ENCODE measurements at places on chromosomes 12 and 14.

- no peak for DNase-seq
These were observed 97.3 kb upstream of the FRMD6 start for GRCh38 chr14:51554339-51554920.

DNA sequence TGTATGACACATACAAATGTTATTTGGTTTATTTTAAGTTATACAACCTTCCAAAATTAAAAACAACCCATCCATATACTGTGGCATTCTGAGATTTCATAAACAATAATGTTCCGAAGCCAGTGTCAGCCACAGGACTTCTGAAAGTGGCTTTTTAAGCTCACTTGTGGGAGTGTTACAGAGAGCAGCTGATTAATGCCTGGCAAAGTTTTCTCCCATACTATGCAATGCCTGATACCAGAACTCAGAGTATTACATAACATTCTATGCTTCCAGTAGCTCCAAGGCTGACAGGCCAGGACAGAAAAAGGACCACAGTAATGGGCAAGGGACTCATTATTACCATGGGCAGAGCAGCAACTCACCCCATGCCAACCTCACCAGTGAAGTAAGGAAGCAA, 29.3 kb downstream of the NELL2 start:
- no peak for DNase-seq

GRCh38 chr12:105672121-105672975, 341.9 kb downstream of the C12orf75 start:
- DNase-seq = no peak

DNA sequence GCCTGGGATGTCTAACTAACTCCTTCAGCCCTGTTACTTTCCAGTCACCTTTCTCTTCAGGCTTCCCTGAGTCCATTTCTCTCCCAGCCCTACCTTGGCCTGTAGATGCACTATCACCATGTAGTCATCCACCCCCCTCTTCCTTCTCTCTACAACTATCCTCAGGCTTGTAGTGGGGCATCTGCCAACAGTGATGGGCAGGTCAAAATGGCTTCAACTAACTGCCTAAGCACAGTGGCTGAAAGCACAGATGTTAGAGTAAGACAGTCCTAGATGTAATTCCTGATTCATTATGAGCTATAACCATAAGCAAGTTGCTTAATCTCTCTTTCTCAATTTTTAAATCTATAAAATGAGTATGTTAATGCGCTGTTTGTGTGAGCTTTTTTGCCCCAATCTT, 133.6 kb upstream of the NAV3 start:
- DNase-seq = no peak

GRCh38 chr14:63155511-63156185, 48.6 kb upstream of the RHOJ start:
- DNase-seq = no peak

- DNase-seq = peak; percentile 42
These were observed 209.6 kb downstream of the MED13L start for GRCh38 chr12:116067892-116068291.

GRCh38 chr12:1463073-1463905, 131.1 kb downstream of the FBXL14 start:
- DNase-seq = no peak

GRCh38 chr12:93413064-93413463, 28.7 kb downstream of the UBE2N start:
- DNase-seq = no peak

DNA sequence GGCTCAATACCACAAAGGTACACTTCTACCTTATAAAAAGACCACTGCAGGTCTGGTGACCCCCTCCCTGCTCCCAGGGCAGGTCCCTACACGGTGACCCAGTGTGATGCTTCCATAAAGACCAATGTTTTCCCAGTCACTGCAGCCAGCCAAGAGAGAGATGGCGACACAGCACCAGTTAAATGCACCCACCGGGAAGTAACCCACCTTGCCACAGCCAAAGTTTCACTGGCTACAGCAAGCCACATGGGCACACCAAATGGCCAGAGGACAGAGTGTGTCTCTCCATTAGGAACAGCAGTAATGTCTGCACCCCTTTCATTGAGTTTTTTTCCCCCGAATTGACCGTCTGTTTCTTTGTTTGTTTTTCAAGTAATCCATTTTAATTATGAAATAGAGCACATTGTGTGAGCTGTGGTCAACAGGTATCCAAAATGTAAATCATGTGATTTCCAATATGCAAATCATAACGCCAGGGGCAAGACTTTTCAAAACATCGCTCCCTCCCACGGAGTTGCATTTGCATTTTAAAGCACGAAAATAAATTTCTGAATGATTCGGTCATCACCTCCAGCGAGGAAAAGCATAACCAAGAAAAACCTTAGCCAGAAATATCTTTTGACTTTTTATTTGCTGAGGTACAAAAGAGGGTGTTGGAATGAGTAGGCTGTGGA, 48.9 kb upstream of the EML1 start:
- DNase-seq = no peak

DNA sequence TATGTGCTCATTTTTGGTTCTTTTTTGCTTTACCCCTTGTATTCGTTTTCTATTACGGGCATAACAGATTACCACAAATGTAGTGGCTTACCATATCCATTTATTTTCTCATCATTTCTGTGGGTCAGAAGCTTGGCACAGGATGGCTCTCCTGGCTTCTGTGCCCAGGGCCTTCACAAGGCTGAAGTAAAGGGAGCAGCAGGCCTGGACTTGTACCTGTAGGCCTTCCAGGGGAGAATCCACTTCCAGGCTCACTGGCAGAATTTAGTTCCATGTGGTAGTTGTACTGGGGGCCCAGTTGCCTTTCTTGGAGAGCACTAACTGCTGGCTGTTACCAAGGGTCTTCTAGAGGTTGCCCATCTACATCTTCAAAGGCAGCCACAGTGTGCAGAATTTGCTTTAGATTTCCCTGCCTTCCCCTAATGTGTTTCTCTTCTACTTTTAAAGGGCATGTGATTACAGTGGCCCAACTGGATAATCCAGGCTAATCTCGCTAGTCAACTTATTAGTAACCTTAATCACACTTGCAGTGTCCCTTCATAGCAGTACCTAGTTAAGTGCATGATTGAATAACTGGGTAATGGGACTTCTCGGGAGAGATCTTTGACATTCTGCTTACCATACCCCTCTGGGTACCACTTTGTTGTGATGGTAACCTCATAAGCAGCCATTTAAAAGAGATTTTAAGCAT, 67.0 kb downstream of the CRADD start:
- DNase-seq = no peak

All from hematopoietic multipotent progenitor cell treated with erythropoietin and hydrocortisone succinate and interleukin-3 and kit ligand, for 8 days (in vitro differentiated cells).